ENCODE measurements at places on chromosomes 7 and 10. TPM values are rescaled to one million over a fixed set of nuclear protein-coding genes. Genes with fewer than 3 reads are reported as not detected.
A peak's percentile ranks its signal among the peaks of the same experiment; 100 is the strongest.

The OLAH gene
- not detected for total RNA-seq

The LRRC18 gene
- not detected for total RNA-seq

The LIPF gene
- total RNA-seq = 1.7 TPM

The TAS2R41 gene
- not detected for total RNA-seq

GRCh38 chr10:72074574-72075375 lies 13.6 kb downstream of the SPOCK2 start:
- no peak for DNase-seq

GRCh38 chr7:101557978-101558741 lies 70.9 kb downstream of the MYL10 start:
- no peak for DNase-seq

DNA sequence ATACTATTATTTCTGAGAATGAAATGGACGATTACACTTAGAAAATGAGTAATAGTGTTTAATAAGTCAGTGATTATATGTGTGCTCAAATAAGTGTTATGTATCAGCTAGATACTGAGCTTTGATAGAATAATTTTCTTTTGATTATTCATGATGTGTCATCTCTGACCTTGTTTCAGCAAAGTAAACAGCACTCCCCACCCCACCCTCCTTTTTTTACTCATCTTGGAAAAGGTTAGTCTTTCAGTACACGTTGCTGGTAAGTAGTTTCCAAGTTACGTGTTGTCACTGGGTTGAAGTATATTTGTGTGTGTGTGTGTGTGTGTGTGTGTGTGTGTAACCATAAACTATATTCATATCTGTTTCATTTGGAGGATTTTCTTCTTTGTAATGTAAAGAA lies 84.1 kb downstream of the GNAI1 start:
- peak; percentile 21 for DNase-seq

- no peak for DNase-seq
Measured at GRCh38 chr7:55193245-55193644, 171.9 kb upstream of the LANCL2 start.

GRCh38 chr7:94374231-94374630 lies 20.5 kb upstream of the COL1A2 start:
- peak; percentile 98 for DNase-seq

Measured in myocyte (in vitro differentiated cells).